ENCODE measurements at places on chromosomes 13 and 19.

GRCh38 chr13:72852207-72852606, 70.3 kb downstream of the PIBF1 start:
- no peak for DNase-seq

- no peak for DNase-seq
These were observed 47.9 kb downstream of the COL4A1 start for GRCh38 chr13:110258876-110259631.

DNA sequence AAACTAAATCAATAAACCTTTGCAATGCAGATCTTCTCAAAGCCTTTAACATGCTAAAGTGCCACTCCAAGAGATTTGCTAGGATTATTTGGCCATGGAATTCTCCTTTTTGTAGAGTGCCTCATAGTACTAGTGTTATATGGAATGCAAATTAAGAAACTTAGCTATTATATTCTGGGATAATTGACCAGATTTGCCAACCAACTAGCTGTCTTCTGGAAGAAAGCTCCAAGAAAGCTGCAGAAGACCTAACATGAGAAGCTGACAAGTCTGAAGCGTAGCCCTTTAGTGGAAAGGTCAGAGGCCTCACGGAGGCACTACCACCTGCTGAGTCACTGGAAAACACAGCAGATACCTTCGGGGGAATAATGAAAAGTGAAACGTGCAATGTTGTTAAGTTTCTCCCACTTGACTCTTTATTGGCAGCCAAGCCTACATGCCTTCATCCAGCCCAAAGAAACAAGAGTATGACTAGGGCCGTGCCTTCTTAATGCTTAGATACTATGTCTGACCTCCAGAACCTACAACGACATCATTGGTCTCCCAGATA, 29.8 kb upstream of the KATNAL1 start:
- no peak for DNase-seq

- no peak for DNase-seq
These were observed 1.1 kb downstream of the BSG start for GRCh38 chr19:573519-573825.

DNA sequence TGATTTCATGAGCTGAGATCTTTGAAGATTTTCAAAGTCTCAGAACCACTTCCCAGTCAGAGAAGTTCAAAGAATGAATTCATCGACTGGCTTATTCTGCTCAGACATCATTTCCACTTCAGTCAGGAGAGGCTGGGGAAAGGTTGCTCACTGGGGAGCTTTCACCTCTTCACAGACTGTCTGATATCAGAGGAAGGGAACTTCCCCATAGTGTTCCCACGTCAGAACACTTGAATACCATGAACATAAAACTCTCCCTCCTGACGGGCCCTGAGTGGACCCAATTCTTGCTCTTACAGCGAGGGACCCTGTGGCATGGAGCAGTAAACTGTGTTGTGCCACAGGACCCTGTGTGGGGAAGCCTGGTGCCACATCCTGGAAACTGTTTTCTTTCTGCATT, 492.6 kb downstream of the COG6 start:
- no peak for DNase-seq

GRCh38 chr19:52296773-52297600, at the start of gene ZNF480:
Gene ZNF480, plus strand, starts transcription at chr19:52297169. Its CDS starts 3,244 bp downstream, at chr19:52300413.
- DNase-seq: peak; percentile 96

GRCh38 chr19:409516-410242, 732 bp upstream of the C2CD4C start:
- DNase-seq: no peak

DNA sequence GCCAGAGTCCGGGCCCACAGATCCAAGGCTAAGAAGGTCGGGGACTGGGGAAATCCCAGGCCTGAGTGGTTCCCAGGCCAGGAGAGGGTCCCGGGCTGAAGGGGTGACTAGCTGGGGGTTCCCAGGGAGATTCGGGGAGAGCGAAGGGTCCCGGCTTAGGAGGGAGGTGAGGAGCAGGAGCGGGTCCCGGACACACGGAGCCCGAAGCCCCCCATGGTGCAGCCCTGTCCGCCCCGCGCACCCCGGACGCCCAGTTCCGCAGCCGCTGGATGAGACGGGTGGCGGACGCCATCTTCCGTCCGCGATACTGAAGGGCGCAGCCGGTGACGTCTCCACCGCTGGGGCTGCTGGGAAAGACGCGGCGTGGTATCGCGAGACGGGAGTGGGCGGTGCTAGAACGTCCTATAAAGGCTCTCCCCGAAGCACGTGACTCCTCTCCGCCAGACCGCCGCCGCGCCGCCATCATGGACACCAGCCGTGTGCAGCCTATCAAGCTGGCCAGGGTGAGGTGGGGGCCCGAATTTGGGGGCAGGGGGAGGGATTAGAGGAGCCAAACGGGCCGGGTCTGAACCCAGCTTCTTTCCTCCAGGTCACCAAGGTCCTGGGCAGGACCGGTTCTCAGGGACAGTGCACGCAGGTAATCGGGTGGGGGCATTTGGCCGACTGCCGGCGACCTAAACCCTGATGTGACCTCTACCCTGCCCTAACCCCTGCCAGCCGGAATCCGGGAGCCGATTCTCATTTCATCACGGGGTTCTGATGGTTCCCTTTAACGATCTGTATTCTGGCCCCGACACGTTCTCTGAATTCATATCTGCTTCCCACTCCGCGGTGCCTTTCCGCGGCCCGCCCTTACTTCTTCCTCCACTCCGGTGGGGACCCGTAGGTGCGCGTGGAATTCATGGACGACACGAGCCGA, at the start of the genes NDUFA7 and RPS28:
TSS of gene NDUFA7 (minus strand) at position 309 of the 919 bp plus-strand sequence. CDS start at position 292, 17 bp downstream.
TSS of gene RPS28 (plus strand) at position 430 of the 919 bp plus-strand sequence. CDS start at position 465, 35 bp downstream.
- DNase-seq: peak; percentile 98

DNA sequence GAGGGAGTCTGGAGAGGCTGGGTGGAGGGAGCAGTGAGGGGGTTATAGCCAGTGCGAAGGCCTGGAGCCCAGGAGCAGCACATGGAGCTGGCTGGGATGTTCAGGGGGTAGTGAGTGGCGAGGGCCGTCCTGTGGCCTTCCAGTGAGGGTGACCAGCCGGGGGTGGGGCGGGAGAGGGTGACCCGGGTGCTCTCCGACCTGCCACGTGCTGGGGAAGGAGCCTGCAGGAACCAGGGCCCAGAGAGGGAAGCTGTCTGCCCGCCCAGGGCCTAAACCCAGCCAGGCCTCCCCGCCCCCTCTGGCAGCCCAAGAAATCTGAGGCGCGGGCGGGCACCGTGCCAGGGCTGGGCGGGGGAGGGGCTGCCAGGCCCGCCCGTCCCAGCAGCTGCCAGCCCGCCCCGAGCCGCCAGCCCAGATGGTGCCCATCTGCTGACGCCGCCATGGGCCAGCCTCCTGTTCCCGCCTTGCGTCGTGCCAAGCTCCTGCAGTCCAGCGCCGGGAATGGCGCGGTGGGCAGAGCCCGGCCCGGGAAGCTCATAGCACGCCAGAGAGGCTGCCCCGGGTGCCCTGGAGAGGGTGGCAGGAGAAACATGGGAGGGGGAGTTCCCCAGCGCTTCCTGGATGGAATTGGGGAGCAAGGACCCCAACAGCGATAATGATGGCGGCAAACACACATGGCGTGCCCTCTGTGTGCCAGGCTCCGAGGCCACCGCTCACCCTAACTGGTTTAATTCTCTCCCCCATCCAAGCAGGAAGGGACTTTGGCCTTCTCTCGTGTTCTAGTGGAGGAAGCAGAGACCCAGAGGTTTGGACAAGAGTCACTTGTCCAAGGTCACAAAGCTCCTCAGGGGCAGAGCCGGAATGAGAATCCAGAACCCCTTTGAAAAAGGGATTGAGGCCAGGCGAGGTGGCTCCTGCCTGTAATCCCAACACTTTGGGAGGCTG, 21.5 kb downstream of the NFIC start:
- DNase-seq: peak; percentile 74

DNA sequence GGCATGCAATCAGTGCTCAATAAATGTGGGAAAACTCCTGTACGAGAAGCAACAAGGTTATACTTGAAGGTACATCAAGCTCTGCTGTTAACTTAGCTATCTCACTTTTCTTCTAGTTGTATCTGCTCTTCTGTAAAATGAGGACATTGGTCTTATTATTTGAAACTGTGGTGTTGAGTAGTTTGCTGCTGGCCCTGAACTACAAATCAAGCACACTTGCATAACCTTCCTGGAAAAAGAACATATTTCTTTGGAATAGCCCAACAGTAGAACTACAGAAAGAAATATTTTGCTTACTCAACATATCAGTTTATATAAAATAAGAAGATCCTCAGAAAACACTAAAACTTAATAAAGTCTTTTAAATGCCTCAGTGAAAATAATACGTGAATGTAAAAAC, 203.0 kb downstream of the KCTD12 start:
- no peak for DNase-seq

DNA sequence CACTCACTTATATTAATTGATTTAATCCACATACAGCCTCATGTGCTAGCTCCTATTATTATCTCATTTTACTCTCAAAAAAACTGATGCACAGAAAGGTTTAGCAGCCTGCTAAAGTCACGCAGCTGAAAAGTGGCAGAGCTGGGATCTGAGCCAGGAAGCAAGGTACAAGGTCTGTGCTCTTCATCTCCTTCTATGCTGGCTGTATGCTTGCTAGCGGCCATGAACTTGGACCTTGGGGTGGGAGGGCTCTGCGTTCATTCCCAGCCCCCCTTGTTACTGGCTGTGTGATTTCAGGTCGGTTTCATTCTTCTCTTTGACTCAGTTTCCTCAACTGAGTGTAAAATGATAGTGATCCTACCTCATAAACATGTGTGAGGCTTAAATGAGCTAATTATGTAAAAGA, 69.8 kb downstream of the ALOX5AP start:
- no peak for DNase-seq

DNA sequence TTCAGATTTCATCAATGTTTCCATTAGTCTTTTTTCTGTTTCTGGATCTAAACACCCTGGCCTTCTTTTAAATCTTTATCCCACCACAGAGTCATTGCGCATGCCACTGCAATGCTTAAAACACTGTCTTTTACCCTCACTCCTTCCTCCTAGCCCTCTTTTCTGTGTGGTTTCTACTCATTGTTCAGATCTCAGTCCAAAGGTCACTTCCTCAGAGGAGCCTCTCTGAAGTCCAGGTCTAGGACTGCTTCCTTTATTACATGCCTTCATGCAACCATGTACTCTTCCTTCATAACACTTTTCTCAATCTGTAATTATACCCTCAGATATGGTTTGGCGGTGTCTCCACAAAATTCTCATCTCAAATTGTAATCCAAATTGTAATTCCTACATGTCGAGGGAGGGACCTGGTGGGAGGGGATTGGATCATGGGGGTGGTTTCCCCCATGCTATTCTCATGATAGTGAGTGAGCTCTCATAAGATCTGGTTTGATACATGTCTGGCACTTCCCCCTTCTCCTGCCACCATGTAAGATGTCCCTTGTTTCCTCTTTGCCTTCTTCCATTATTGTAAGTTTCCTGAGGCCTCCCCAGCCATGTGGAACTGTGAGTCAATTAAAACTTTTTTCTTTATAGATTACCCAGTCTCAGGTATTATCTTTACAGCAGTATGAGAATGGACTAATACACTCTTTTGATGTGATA, 808.9 kb downstream of the DIAPH3 start:
- no peak for DNase-seq

DNA sequence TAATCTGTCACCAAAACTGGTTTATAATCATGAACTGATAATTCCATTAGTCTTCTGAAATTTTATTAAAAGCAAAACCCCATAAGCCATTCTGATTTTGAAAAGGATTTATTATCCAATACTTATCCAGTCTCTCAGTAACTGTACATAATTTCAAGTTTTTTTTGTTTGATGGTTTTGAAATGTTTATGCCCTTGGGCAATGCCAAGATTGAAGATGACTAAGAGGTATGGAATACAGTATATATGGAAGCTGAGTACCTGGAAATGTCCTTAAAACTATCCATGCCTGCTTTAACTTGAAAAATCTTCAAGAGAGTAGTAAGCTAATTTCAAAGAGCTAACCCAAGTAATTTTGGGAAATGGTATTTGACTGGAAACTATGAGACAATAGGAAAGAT, 1.8 kb upstream of the NEK5 start:
- no peak for DNase-seq

- DNase-seq: peak; percentile 89
These were observed 45.6 kb upstream of the MRI1 start for GRCh38 chr19:13718733-13719132.

DNA sequence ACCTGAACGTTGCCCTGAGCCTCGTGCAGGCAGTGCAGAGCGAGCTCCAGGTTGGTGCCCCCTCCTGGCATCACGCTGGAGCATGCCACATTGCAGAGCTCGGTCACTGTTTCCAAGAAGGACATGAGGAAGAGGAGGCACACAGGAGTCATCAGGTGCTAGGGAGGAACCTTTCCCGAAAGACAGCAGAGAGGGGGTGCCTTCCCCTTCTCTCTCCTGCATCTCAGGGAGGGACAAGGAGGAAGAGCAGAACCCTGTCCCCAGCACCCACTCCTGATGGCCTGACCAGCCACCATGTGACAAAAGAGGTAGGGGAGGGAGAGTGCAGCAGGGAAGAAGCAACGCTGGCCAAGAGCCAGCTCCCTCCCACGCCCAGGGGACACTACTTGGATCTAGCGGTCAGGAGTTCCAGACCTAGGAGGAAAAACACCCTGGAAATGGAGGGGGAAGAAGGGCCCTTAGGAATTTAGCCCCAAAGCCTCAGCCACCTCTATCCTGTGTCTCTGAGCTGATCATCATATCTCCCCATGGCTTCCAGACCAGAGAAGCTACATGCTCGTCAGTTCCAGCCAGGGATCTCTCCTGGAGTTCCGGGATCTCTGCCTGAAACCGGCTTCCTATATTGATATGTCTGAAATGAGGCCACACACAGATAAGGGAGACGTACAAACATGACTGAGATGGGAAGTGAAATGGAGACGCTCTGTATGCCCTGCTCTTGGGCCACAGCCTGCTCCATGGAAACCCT, 17.0 kb upstream of the NAPA start:
- no peak for DNase-seq

DNA sequence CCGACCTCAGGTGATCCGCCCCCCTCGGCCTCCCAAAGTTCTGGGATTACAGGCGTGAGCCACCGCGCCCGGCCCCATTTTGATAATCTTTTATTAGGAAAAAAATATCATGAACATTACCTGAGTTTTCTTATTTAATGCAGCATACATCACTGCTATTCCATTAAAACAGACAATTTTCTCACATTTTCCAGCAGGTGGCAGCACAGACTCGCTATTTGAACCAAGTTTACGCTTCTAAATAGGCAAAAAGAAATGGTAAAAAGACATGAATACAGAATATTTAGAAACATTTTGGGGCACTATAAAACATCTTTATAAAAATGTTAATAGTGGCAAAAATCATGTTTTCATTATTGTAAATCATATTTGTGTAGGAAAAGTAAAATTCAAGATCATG, 903.1 kb downstream of the SLITRK6 start:
- DNase-seq: peak; percentile 20

Data from AG08395 (cell line).